ENCODE measurements at places on chromosomes 7 and 10.

- no peak for DNase-seq
Measured at GRCh38 chr7:92412745-92413144, 34.5 kb upstream of the GATAD1 start.

DNA sequence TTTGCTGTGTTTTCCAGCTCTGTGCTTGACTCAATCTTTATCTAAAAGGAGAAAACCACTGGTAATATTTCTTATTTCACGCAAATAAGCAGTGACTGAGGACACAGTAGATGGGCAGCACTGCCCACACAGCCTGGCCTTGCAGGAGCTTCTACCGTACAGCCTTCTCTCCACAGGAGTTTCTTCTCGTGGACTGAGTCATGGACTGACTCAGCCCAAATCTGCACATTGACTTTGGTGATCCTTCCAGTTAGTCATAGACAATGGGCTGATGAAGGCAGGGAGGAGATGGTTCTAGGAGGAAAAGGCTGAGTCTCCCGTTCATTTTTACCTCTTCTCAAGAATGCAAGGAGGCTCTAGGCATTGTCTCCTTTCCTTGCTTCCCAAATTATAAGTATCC is 200.7 kb downstream of the RAPGEF5 start:
- no peak for DNase-seq

DNA sequence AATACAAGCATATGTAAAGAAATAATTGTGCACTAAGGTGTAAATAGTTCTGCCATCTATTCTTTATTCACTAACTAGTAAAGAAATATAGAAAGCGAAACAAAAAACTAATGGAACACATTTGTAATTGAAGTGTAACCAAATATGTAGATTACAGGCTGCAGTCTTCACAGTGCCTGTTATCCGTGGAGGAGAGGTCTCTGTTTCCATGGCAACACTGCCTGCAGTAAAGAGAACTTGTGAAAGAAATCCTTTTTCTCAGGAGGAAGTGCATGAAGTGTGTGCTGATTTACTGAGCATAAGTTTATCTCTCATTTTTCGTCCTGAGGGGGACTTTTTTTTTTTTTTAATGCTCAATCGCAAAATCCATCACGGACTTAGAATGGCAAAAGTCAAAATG is 102.5 kb downstream of the APBB1IP start:
- no peak for DNase-seq

DNA sequence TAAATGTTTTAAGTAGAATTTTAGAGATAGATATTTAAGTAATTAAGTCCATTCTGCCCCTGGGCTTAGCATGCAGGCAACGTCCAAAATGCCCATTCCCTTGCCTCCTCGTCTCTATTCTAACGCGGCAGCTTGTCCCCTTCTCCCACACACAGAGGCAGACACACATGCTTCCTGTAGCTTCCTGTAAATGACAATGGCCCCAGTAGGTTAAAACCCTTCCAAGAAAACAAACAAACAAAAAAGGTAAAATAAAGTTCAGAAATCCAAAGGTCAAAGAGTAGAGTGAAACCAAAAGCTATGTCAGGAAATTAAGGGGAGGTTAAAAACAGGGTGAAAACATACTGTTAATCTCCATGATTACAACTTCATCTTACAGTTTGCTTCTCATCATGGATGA is 857.6 kb downstream of the GATA3 start:
- no peak for DNase-seq

DNA sequence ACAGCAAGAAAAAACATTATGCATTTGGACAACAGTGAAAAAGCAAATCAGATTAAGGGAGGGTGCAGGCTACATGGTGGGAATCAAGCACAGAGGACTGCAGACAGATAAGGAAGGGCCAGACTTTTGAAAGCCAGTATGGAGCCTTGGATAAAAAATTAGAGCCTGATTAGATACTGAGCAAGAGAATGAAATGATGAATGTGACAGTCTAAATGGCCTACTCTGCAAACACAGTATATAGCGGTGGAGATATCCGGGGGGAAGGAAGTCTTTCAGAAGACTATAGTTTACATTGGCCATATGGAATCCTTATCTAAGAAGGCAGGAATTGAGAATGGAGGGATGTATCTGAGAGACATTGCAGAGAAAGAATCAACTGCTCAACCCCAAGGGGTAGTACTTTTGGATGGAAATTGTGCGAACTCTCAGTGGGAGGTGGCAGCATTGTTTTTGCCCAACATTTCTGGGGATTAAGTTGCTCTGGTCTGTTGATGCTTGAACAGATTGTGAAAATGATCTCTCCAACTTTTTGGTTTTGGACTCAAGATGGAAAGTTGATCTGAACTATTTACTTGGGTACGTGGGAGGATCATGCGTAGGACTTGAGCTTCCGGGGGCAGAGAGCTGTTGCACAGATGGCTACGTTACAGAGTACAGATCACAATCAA is 39.4 kb upstream of the CHCHD3 start:
- no peak for DNase-seq

- no peak for DNase-seq
Measured at GRCh38 chr7:130371046-130371445, 9.2 kb upstream of the CPA1 start.

GRCh38 chr10:95363303-95363912 is 72.6 kb upstream of the PDLIM1 start:
- peak; percentile 28 for DNase-seq

GRCh38 chr10:93267521-93267920 is 193.8 kb downstream of the CYP26A1 start:
- DNase-seq = no peak

DNA sequence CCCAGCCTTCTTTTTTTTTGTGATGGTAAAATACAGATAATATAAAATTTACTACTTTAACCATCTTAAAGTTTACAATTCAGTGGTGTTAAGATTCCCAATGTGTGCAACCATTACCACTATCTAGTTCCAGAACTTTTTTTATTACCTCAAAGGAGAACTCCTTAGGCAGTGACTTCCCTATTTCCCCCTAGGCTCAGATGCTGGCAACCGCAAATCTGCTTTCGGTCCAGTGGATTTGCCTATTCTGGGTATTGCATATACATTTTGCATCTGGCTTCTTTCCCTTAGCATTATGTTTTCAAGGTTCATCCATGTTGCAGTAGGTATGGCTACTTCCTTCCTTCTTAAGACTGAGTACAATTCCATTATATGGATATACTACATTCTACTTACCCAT is 56.5 kb downstream of the AFAP1L2 start:
- no peak for DNase-seq

GRCh38 chr10:27169849-27170248 is 14.7 kb downstream of the MASTL start:
- no peak for DNase-seq

DNA sequence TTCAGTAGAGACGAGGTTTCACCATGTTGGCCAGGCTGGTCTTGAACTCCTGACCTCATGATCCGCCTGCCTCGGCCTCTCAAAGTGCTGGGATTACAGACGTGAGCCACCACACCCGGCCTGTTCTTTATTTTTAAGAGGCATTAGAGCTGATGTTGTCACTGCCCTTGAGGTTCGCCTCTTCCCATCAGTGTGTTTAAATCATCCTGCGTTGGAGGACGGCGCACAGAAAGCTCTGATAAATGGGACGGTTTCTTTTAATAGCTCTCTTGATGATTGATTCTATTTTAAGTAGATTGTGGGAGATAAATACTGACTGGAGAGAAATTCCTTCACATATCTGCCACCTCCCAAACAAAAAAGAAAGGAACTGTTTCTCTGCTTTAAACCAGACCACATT is 29.0 kb downstream of the UPP1 start:
- DNase-seq = no peak

- no peak for DNase-seq
Measured at GRCh38 chr10:121290674-121291073, 307.6 kb downstream of the FGFR2 start.

GRCh38 chr10:104340111-104340526 is 1.9 kb upstream of the ITPRIP start:
- no peak for DNase-seq

- DNase-seq = no peak
Measured at GRCh38 chr7:82760074-82760473, 316.5 kb upstream of the CACNA2D1 start.

DNA sequence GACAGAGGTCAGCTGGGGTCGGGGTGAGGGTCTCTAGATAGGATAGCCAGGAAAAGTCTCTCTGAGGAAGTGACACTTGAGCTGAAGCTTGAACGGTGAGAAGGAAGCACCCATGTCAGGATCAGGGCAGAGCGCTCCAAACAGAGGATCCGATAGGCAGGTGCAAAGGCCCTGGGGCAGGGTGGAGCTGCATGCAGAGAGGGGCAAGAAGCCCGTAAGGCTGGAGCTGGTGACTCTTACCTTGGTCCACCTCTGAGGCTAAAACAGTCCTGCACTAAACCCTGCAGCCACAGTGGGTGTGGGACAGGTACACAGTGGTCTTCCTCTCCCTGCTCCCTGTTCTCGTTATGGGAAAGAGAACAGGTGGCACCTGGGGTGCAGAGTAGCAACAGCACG is 5.8 kb upstream of the C10orf71 start:
- DNase-seq = no peak

DNA sequence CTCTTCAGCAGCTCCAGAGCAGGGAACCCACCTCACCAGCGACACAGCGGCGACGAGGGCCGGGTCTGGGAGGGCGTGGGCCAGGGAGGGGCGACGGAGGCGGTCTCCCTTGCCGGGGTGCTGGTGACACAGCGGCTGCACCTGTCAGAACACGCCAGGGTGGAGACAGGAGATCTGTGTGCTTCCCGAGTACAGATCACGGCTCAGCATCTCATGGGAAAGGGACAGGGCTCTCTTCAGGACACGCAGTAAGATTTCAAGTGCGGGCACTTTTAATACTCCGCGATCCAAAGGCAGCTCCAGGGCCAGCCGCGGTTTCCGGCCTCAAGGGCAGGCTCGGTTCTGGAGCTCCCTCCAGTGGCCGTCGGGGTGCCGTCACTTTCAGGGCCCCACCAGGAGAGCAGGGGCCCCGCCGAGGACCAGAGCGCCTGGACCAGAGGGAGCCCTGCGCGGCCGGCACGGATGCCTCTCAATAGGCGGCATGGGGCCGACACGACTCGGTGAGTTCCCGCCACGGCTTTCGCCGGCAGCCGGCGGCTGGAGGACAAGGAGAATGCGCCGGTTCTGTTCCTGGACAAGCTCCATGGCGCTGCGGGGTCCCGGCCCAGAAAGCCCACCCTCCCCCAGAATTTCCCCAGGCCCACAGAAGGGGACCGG is 21.4 kb downstream of the GPR146 start:
- DNase-seq = peak; percentile 89

- DNase-seq = no peak
Measured at GRCh38 chr10:129344731-129345355, 122.2 kb upstream of the MGMT start.

DNA sequence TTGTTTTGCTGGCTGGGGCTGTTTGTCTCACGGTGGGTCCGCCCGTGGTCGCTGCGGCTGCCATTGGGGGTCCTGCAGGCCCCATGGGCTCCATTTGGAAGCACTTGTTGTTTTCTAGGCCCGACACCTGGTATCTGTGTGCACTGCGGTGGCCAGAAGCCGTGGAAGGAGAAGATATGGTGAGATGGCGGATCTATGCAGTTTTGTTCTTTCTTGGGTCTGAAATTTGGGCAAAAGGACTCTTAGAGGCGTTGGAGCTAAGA is 109.5 kb upstream of the SHH start:
- no peak for DNase-seq

GRCh38 chr7:45064047-45064725 is 24.6 kb downstream of the NACAD start:
- no peak for DNase-seq

DNA sequence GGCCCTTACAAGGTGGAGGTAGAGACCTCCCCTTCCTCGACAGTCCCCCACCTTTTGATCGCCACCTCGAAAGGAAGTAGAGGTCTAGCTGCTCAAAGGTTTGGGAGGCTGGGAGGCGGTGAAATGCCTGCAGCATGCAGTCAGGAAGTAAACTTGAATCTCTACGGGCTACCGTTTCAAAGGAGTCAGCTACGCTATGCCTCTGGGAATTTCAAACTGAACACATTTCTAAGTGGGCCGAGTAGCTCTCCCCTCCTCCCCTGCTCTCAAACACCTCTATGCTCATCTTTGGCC is 68.0 kb downstream of the CXCL12 start:
- DNase-seq = no peak

DNA sequence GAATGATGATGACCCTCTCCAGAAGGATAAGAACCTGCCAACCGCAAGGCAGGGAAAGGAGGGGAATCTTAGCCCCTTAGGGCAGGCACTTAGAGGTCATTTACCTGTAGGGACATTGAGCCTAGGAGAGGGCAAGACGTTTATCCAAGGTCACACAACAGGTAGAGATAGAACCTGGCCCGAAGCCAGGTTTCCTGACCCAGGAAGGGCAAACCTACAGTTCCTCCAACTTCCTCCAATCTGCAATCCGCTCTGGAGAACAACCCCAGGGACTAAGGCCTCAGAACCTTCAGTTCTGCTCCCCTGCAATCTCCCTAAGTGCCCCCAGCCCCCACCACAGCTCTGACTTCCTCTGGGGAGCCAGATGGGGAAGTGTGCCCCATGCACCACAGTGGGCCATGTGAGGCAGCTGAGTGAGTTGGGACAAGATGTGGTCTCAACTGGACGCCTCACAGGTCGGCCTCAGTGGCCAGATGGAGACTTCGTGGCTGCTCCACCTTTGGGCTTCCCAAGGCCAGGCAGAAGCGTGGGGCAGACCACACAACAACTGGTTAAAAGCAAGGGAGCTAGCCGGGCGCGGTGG is 1.4 kb upstream of the PSAP start:
- DNase-seq = no peak

GRCh38 chr7:53358269-53358668 is 322.8 kb downstream of the POM121L12 start:
- DNase-seq = no peak

DNA sequence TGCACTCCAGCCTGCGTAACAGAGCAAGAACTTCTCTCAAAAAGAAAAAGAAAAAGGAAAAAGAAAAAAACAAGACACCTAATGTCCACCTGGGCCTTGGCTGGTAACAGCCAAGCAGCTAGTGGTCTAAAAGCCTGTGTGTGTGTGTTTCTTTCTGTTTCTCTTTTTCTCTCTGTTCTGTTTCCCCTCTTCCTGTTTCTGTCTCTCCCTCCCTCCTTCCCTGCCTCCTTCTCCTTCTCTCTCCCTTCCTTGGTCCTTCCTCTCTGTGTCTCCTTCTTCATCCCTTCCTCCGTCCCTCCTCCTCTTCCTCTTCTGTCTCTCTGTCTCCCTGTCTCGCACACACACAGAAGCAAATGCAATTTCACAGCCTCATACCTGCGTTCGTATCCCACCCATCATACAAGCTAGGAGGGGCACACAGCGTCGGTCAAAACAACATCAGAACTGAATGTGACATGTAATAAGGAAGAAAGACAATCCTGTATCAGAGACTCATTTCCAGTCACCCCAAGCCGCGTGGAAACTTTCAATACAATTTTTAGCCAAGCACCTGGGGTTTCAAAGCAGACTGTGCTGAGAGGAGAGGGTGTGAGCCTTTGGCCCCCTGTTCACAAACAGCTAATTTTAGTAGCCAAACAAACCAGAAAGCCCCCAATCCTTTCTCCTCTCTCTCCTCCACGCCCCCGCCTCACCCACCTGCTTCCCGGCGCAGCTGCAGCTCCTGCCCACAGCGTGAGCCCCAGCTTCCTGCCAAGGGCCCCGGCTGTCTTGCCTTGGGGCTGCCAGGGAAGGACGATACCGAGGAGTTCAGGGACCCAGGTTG is 50.2 kb upstream of the GNA12 start:
- DNase-seq = peak; percentile 84

All from activated CD4-positive, alpha-beta memory T cell treated with anti-CD3 and anti-CD28 coated beads for 36 hours (primary cell).